ENCODE measurements at places on chromosomes 16 and 17. TPM values are rescaled to one million over a fixed set of nuclear protein-coding genes. Genes with fewer than 3 reads are reported as not detected.
A peak's percentile ranks its signal among the peaks of the same experiment; 100 is the strongest.

The FOXN1 gene
- not detected for total RNA-seq

DNA sequence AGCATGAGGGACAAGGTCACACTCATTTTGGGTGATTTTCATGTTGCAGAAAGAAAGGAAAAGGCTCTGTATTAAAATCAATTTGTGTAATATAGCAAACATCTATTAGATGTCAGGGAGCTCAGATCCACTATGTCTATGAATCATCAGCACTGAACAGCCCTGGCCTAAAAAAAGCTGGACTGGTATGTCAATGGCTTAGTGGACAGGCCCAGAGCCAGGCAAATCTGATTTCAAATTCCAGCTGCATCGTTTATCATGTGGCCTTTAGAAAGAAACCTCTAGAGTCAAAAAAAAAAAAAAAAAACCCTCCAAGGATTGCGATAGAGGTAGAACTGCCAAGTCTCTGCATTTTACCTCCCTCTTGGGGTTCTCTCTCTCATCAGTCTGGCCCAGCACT is 5.4 kb downstream of the GAS7 start:
- no peak for DNase-seq

The KRT9 gene
- not detected for total RNA-seq

- no peak for DNase-seq
Measured at GRCh38 chr17:11899537-11899942, 97.7 kb downstream of the ZNF18 start.

The HLF gene
- 0.72 TPM for total RNA-seq

The DPEP1 gene
- total RNA-seq: not detected

The KRTAP3-1 gene
- total RNA-seq: not detected

DNA sequence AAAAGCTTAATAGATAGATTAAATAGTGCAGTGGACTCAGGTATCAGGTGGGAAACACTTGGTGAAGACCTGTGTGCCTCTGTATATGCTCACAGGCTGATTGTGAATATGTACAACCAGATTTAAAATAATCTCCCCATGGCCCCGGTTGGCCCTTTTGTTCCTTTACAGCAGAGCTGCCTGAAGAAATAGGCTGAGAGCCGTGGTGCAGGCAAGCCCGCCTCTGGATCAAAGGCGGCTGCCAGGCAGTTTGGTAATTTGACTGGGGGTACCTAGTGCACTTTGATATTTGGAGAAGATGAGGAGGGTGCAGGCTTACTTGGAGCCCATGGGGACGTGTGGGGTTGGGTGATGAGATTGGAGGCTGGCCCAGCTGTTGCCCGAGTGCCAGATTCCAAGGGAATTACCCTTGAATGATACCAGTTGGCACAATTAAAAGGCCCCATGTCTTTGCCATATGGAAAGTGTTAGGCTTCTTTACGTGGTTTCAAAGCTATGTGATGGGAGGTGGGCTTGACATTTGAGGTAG is 5.0 kb downstream of the NKD1 start:
- DNase-seq: no peak

The ABCA9 gene
- not detected for total RNA-seq

GRCh38 chr16:84874553-84874952 is 54.8 kb downstream of the CRISPLD2 start:
- no peak for DNase-seq

The NEK8 gene
- total RNA-seq: 3.9 TPM

- DNase-seq: peak; percentile 54
Measured at GRCh38 chr17:76491271-76492122, 9.7 kb downstream of the RHBDF2 start.
